SK-N-DZ (cell line): ENCODE measurements at places on chromosomes 1 and 21.

DNA sequence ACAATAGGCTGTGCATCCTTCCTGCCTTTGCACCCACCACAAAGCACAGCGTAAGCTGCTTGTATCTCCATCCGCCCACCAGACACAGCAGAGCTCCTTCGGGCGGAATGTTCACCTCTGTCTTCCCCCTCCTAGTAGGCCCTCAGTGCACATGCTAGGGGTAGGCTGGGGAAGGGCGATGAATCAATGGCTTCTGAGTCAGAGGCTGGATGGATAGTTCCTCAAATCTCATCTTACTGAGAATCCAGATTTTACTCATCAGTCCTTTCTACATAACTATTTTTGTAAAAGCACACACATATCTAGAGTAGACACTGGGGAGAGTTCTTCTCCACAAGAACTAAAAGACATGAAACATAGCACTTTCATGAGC, 73.8 kb downstream of the BCAR3 start:
- no peak for DNase-seq

- no peak for DNase-seq
Observed at GRCh38 chr1:91684481-91685196, 184.0 kb downstream of the CDC7 start.

- no peak for DNase-seq
Observed at GRCh38 chr21:42663860-42664535, 10.6 kb downstream of the PDE9A start.

GRCh38 chr1:150477320-150477719, 9.9 kb upstream of the TARS2 start:
- no peak for DNase-seq

DNA sequence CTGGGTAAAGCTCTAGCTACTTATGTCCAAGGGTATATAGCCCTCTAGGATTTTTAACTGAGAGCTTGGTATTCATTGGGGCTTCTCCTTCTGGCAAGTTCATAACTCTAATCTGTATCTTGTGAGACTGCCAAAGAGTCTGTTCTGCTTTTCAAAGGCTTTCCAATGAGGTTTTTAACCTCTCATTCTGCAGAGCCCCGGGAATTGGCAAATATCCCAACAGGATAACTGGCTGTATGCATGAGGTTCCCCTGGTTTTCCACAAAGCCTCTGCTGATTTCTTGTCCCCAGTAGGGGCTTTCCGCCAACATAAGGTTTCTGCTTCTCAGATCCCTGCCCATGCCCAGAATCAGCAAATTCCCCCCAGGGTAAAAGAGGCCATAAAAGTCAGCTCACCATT, 40.9 kb downstream of the RPL5 start:
- no peak for DNase-seq

- no peak for DNase-seq
Observed at GRCh38 chr1:185531838-185532237, 202.4 kb upstream of the HMCN1 start.

- no peak for DNase-seq
Observed at GRCh38 chr1:215132156-215132555, 49.6 kb downstream of the KCNK2 start.

DNA sequence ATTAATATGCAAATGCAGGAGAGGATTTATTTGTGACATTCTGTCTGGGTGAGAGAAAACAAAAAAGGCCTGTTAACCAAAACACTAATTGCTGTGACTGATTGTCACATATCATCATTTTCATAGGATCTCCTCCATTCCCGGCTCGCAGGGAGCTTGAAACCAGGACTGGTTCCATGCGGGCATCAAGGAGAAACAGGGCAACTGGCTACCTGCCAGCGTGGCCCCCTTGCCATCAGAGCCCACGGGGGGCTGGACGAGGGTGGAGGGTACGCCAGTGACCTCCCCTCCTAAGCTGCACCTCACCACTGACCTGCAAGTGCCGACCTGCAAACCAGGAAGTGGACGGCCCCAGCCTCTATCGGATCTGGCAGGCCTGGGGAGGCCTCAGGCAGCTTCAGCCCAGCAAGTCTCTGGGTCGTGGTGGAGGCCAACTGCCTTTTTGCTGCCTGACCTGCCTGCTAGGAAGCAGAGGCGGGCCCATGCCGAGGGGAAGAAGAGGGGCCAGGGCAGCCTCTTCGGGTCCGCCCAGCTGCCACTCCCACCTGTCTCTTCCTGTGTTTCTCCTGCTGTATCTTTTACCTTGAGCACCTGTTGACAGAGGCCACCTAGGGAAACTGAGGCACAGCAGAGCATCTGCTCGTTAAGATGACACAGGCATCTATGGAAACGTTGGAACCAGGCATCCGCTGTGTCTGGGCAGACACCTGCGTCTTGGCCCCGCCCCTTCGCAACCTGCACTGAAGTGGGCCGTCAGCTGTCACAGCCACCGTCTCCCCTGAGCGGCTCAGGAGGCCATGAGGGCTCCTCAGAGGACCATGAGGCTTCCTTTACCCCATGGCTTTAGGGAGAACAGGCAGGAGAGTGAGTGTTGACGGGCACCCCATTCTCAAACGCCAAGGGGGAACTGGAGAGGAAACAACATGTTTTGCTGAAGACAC, 74.8 kb downstream of the CASZ1 start:
- no peak for DNase-seq

GRCh38 chr1:67627906-67628305, 57.1 kb upstream of the GADD45A start:
- no peak for DNase-seq

- no peak for DNase-seq
Observed at GRCh38 chr1:47298025-47298699, 15.8 kb downstream of the STIL start.

DNA sequence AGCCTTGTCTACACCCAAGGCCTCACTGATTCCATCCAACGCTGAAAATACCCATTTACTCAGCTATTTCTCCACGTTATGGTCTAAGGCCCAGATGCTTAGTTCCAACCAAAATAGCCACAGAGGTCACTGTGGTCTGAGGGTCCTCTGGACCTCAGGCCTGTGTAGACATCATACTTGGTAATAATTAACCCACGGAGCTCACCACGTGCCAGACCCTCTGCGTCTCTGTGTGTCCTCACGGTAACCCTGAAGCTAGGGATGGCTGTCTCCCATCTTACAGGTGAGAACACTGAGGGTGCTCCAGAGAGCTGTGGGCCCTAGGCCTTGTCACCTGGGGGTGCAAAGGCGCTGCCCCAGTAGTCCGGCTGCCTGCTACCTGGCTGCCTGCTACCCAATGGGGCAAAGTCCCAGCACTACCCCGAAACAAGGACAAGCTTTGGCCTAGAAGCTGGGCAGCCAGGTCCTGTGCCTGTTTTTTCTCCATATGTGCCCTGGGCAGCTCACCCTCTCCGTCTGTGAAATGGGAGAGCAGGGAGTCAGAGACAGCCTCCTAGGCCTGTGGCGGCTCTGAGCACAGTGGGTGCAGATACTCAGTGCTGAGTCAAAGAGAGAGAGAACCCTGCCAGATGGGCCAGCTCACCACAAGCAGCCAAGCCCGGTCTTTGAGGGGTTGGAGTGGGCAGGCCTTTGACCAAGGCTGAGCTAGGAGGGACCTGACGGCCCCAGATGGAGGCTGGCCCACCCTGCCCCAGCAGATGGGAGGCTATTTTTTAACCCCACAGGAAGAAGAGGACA, 17.0 kb upstream of the RUNX3 start:
- DNase-seq, result no peak

DNA sequence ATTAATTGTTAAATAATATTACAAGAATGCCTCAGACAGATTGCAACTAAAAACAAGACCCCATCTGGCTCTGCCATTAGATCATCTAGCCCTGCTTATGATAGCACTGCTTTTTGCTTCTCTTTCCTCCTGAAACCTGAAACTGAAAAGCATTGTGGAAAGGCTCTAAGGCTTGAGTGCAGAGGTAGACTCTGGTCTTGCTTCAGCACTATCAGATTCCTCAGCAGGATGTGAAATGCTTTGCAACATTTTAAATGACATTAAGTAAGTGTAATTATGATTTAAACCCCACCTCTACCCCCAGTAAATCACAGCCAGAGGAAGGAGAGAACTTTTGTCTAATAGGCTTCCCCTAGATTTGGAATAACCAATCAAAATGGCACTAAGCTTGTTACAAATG, 32.9 kb downstream of the PHC2 start:
- DNase-seq, result no peak

- DNase-seq, result no peak
Observed at GRCh38 chr21:15352009-15352408, 287.2 kb upstream of the NRIP1 start.

DNA sequence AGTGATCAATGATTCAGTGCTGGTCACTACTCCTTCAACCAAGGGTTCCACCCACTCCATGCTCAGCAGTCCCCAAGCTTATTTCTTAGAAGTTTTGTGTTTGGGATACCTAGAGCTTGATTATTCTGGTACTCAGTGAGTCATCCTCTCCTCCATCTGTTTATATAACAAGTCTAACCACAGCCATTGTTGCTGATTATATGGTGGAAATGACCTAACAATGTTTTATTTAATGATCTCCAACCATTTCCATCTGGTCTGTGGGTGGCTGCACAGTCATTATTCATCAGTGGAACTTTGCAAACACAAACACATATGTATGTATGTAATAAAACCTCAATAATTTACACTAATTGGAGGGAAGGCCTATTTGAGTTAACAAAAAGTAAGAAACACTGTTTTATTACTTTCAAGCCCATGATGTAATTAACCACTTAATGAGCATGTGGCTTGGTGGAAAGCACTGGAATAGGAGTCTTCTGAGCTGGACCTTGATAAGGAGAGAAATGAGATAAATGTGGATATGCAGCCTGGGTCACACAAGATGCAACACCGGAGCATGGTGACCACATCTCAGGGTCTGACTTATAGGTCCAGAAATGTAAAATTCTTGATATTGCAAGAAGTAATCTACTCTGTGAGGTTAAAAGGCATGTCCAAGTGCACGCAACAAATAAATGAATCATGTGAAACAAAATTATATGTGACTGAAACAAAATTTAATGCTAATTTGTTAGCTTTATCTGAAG, 99.0 kb upstream of the WLS start:
- DNase-seq, result no peak

DNA sequence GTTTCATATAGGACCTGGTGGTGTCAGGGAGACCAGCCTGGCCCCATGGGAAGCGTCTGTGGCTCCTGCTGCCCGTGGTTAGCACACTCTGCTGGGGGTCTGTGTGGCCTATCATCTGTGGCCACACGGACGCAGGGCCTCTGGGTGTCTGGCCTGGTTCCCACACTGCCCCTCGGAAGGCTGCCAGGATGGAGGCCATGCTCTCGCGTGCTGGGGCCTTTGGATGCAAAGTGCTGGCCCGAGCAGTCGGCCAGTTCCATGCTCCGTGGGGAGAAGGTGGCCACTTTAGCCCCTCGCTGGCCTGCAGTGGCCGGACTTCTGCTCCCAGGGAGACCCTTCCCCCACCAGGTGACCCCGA, 20.8 kb upstream of the LRRC3 start:
- DNase-seq, result no peak

- DNase-seq, result no peak
Observed at GRCh38 chr1:117740496-117740895, 134.6 kb downstream of the TENT5C start.

DNA sequence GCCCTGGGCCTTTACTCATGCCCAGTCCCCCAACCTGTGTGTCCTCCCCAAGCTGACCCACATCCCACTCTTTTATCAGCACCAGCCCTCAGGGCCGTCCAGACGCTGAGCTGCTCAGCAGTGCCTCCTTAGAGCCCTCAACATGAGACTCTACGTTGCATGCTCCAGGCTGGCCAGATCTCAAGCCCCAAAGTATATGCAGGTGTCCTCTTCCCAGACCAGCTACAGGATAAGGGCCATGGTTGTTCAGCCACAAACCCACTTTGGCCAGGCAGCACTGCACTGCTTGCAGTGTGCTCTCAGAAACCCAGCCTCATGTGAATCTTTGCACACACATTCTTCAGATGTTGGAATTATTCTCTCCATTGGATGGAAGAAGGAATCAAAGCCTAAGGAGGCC, 6.0 kb downstream of the CITED4 start:
- no peak for DNase-seq

- no peak for DNase-seq
Observed at GRCh38 chr1:210647406-210648333, 319.0 kb downstream of the HHAT start.

- no peak for DNase-seq
Observed at GRCh38 chr1:65896721-65897120, 104.0 kb downstream of the PDE4B start.

- no peak for DNase-seq
Observed at GRCh38 chr1:36365381-36365780, 20.3 kb downstream of the STK40 start.

DNA sequence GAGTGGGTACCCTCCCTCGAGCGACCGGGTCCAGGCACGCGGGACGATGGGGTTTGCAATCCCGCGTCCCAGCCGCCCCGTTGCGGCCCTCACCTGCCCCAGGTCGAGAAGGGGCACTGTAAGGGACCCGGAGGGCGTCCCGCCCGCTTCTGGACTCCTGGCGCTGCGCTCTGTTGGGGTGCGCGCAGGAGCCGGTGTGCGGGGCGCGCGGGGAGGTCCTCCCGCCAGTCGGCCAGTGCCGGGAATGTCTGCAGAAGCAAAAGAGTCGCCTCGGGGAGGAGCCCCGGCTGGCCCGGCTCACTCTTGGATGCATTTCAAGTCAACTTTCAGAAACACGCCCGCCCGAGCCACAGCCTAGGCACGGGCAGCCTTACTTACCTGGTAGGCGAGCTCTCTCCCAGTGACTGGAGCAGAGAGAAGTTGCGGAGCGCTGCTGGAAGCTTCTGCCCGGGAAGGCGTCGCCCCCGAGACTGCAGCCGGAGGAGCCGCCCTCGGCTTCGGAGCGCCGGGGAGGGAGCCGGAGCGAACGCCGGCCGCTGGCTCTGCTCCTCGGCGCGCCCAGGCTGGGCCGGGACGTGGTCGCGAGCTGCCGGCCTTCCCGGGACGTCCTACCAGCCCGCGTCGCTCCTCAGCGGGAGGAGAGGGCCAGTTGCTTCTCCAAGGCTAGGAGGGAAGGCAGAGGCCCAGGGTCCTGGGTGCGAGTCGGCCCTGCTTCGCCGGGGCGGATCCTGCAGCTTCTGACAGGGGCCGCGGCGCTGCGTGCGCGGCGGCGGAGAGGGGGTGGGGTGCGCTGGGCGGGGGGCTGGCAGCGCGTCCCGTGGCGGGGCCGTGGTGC, at the start of gene LMX1A:
Gene LMX1A, minus strand, starts transcription at position 739 of the 835 bp plus-strand sequence. CDS start 1,156 bp downstream, outside the sequence.
- no peak for DNase-seq

- DNase-seq, result no peak
Observed at GRCh38 chr1:211616231-211616964, 37.4 kb upstream of the SLC30A1 start.

- no peak for DNase-seq
Observed at GRCh38 chr1:180579961-180580611, 21.3 kb downstream of the OVAAL start.

GRCh38 chr1:3129133-3129490, 60.1 kb downstream of the PRDM16 start:
- DNase-seq, result no peak

- no peak for DNase-seq
Observed at GRCh38 chr1:186420923-186421322, 40.0 kb downstream of the PDC start.

GRCh38 chr1:15008783-15009729, 144.5 kb upstream of the TMEM51 start:
- DNase-seq, result no peak

GRCh38 chr21:42676808-42677207, 23.4 kb downstream of the PDE9A start:
- no peak for DNase-seq
